ENCODE measurements at places on chromosomes 1 and 21. TPM values are rescaled to one million over a fixed set of nuclear protein-coding genes. Genes with fewer than 3 reads are reported as not detected.

DNA sequence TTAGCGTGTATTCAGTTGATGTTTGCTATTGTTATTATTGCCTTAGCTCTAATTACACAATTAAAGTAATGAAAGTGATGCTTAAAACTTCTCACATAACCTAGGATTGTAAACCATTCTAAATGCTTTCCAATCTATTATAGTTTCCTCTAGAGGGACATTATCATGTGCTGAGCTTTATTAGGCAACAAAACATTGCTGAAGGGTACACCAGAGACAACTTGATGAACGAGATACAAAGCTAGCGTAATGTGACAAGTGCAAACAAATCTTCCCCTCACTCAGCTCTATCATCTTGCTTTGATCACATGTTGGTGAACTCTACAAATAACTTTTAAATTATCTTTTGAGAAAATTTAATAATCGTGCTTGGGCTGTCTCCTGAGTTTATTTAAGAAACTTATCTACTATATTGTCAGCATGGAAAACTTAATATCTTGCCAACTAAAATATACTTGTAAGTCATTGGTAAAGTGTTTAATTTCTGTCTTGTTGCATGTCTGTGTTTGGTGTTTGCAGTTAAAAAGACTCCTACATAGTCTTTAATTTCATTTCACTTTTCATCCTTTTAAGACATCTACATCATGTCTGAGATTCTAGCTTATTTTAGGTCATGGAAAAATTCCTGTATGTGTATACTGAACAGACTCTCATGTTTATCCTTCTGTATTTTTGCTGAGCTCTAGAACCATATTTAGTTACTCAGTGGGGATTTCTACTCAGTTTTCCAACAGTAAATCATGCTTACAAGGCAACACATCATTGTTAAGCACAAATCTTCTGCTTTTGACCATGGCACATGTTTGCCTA is 104.2 kb upstream of the ADAMTS5 start:
- no peak for DNase-seq

- DNase-seq, result no peak
These were observed 10.7 kb upstream of the ELF3 start for GRCh38 chr1:201999625-202000238.

GRCh38 chr1:172673761-172674160 is 14.9 kb downstream of the FASLG start:
- no peak for DNase-seq

GRCh38 chr1:58258082-58258481 is 288.4 kb downstream of the OMA1 start:
- DNase-seq, result no peak

GRCh38 chr1:241734533-241734932 is 82.5 kb downstream of the WDR64 start:
- DNase-seq, result no peak

GRCh38 chr1:22131875-22132486 is 10.9 kb downstream of the WNT4 start:
- DNase-seq, result peak; percentile 40

GRCh38 chr1:235919833-235920441 is 53.2 kb upstream of the LYST start:
- no peak for DNase-seq

DNA sequence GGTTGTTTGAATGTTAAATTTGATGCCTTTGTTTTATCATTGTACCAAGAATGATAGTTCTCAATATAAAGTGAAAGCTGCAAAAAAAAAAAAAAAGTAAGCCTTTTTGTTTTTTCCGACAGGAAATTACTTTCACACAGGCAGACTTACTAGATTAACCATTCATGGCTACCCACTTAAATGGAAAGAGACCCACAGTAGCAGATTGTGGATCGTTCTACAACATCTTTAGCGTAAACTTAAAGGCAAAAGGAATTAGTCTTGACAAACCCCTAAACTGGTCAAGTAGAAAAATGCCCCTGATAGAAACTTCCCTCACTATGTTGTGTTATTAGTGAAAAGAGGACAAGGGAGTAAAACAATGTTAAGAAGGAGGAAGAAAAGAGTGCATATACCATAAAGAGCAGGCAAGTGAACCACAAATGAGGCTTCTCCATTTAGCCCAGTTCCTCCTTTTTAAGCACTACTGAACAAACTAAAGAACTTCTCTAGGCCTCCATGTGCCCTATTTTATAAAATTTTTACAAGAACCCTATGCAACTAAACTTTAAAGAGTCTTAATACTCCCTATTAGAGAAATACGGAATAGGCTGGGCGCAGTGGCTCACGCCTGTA is 1560.3 kb downstream of the MRPL39 start:
- no peak for DNase-seq

ERI3 gene
- total RNA-seq, result 114 TPM

OR2L5 gene
- total RNA-seq, result not detected

ADIPOR1 gene
- 86.0 TPM for total RNA-seq

TRABD2B gene
- 1.1 TPM for total RNA-seq

SPRR2E gene
- total RNA-seq, result not detected

Data from prostate gland (tissue), 2 donors.